Activated CD8-positive, alpha-beta memory T cell treated with anti-CD3 and anti-CD28 coated beads, Interleukin-2, amount 50 U/mL, for 4 hours (primary cell): ENCODE measurements at places on chromosomes 3 and 15.

DNA sequence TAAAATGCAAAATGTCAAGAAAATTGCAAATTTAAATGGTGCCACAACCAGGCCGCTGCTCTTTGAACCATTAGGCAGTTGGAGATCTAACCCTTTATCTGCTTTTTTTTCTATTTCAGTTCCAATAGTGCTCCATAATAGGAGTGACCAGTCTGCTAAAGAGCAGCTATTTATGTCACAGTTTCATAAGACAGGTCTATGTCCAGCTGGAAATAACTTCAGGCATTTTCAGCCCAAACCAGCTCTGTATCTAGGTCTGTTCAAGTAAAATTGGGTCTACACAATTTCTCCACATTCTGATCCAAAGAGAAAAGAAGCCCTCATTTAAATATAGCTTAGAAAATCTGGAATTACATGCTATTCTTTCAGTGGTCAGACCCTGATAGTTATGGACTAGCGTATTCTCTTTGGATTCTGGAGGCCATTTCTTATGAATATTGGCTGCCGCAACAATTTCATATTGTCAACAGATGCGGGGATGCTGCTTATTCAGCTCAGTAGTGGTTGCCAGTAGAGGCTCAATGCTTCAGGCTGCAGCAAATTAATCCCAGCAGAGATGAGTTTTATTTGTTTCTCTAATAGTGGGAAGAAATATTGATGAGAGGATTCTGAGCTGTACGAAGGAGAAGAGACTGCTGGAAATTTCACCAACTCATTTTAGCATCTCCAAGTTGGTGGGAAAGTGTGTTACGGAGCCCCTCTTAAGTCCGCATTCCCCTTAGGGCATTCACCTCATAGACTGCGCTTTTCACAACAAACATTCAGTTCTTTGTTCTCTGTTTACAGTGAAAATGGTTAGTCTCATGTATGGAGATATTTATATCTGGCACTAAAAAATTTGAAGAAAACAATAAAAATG lies 887.0 kb downstream of the ROBO1 start:
- no peak for DNase-seq

DNA sequence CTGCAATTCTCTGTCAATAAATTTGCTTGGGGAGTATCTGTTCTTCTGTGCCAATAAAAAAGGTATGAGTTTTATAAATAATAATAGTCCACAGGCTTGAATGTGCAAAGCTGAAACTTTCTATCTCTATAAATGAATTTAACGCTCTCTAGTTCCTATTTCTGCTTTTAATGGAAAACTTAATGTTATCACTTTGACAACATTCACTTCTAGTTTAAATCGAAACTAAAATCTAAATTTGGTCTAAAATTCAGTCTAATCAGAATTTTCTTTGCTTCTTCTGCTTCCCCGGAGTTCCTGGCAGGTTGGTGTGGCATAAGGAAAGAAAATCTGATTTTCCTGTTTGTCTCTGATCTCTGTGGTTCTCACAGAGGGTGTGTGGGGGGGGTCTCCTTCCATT lies 450.1 kb upstream of the TBL1XR1 start:
- no peak for DNase-seq

DNA sequence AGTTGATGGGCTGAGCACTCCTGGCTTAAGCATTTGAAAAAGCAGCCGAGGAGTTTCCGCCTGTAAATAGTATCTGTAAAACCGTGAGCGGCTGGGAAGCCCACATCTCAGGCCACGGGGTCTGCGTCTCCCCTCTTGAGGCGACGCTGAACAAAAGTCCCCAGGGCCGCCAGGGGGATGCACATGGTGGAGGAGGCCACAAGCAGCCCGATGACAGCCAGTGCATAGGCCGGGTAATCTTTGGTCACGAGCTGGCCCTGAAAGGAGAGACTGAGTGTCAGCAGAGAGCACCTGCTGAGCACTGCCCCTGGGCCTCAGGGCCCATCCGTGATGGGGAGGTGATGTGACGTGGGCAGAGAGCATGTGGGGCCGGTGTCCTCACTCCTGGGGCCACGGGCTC lies 37.5 kb downstream of the SLC6A20 start:
- DNase-seq: no peak

GRCh38 chr15:47136236-47136635 lies 581.1 kb upstream of the SEMA6D start:
- no peak for DNase-seq

DNA sequence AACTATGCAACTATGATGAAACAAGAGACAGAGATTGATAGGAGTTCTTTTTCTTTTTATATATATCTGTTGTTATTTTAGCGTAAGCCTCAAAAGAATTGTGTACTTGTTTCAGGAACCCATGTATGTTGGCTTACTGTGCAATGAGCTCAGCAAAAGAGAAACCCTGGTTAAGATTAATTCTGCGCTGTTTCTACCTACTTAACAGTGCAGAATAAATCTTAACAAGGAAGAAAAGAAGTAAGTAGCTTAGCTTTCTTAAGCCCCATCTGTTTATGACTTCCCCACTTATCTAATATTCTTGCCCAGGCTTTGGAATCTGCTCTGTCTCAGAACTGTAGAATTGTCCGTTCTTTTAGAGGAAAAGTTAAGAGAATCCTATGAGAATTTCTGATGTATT lies 27.4 kb downstream of the ECT2 start:
- no peak for DNase-seq

GRCh38 chr3:22244761-22245521 lies 493.9 kb upstream of the ZNF385D start:
- no peak for DNase-seq

DNA sequence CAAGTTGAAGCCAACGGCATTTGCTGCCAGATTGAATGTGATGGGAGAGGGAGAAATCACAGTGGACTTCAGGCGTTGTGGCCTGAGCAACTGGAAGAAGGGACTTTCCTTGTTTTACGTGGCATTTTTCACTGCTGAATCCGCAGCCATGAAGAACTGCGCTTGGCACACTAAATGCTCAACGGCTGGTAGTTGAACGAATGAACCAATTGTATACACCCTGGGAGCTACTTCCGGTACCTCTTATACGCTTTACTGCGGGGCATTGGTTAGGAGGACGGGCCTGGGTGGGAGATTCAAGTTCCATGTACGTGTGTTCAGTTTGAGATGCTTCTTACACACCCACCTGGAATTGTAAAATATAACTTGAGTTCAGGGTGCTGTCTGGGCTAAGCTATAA lies 5.2 kb downstream of the SYNM start:
- DNase-seq: no peak

- DNase-seq: no peak
Measured at GRCh38 chr3:146540236-146540635, 4.2 kb downstream of the PLSCR1 start.

DNA sequence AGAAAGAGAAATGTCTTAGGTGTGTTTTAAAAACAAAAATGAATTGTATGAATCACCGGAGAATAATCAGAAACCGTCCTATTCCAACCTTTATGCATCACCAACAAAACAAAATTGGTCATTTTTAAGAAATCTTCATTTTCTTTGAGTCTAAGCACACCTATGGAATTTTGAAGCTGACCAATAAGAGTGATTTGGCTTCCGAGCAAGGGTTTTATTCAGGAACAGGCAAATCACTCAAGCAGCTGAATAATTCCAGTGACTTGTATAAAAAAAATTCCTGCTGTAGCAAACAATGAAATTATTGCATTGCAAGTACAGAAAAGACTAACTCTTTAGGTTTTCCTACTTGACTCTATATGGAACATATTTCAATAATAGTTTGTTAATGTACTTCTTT lies 83.8 kb upstream of the FNDC3B start:
- no peak for DNase-seq

DNA sequence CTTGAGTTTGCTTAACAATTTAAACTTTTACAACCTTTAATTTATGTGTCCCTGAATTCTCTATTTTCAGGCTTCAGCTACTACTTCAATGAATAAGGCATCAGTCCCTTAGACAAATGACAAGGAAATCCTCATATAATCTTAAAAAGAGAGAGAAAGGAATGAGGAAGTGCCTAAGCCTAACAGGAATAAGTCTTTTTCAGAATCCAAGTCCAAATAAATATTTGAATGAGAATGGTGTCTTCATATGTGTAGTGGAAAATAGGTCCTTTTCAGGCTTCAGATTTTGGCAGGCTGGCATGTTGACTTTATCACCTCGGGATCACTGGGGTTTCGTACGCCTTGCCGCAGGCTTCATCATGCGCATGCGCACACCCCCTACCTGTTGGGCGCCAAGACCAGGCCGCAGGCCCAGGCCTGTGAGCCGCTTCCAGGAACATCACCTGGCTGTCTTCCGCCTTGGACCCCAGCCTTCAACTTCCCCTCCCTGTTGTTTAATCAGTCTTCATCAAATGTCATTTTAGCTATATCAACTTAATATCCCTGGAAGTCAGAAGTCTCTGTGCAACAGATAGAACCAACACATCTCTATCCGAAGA lies 334.5 kb downstream of the SOX2 start:
- no peak for DNase-seq

GRCh38 chr15:31458596-31459399 lies 132.2 kb downstream of the KLF13 start:
- no peak for DNase-seq

DNA sequence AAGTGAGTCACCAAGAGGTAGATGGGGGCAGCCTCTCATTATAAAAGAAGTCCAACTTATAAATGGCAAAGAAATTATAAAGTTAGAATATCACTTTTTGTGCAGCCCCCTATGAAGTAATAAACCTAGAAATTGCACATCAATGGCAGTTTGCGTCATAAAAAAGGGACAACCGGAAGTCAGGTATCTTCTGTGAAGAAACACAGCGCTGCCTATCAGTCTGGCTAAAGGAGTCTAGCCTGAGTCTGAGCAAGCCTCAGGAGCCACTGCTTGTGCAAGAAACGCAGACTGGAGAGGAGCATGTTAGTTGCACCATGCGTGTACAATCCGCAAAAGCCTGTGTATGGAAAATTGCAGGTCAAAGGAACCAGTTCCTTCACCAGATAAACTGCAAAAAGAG lies 178.4 kb downstream of the ARRDC4 start:
- no peak for DNase-seq

DNA sequence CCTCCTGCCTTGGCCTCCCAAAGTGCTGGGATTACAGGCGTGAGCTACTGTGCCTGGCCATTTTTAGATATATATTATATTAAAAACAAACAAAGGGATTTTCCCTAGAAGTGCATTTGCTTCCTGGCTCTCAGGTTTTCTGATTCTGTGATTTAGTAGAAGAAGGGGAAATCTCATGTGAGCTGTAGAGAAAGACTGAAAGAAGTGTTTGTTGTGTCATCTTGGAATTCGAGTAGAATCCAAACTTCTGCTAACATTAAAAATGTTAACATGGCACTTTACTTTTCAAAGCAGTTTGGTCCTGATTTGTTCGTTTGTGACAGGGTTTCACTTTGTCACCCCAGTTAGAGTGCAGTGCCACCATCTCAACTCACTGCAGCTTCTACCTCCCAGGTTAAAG lies 34.9 kb downstream of the IQGAP1 start:
- DNase-seq: no peak

GRCh38 chr15:60581485-60581884 lies 102.5 kb upstream of the ICE2 start:
- DNase-seq: no peak

DNA sequence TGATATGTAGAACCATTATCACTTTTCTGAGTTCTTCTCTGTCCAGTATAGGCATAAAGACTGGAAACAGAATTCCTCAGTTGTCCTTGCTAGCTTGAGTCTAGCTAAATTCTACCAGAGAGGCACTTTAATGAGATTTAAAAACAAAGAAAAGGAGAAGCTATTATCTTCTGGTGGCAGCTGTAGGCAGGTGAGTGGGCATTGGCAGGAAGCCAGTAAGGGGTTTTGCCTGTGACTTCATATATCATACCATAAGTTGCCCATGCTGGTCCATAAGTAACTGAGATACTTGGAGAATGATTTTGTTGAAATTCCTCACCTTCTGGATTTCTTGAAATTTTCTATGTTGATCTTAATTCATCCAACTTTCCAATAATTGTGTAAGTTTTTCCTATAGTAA lies 402.3 kb upstream of the TGFBR2 start:
- DNase-seq: no peak

DNA sequence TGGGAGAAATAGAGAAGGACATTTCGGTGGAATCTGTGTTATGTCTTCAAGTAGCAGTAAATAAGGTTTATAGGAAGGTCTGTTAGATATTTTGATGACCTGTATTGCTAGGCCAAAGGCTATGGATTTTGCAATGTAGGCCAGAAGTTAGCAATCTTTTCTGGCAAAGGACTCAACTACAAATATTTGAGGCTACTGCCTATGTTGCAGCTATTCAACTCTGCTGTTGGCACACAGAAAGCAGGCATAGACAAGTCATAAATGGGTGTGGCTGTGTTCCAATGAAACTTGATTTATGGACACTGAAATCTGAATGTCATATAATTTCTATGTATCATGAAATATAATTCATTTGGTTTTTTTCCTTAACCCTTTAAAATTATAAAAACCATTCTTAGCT lies 438.7 kb upstream of the C2CD4B start:
- no peak for DNase-seq

- DNase-seq: no peak
Measured at GRCh38 chr3:41898631-41899030, 63.3 kb downstream of the ULK4 start.

- DNase-seq: no peak
Measured at GRCh38 chr3:127385540-127385870, 97.7 kb upstream of the PRR20G start.

- no peak for DNase-seq
Measured at GRCh38 chr3:95673215-95673614, 1141.2 kb upstream of the EPHA6 start.

GRCh38 chr15:73504885-73505284 lies 61.9 kb downstream of the REC114 start:
- DNase-seq: no peak

DNA sequence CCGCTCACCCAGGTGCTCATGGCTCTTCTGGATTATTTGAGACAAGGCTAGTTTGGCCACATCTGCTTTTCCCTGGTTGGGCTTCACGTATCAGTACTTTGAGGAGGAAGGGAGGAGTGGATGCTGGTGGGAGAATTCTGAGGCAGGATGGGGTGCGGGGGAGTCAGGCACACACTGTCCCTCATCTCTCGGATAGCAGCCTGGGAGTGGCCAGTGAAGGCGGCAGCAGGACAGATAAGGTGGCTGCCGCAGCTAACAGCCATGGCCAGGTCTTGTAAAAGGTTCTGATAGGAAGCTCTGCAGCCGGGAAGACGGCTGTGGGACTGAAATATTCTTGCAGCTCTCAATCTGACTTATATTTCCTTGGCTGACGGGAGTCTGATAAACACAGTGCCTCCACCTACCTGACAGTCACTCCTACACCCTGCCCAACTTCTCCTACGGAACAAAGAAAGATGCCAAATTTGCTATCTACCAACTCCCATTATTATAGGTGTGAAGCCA lies 87.3 kb downstream of the MESD start:
- no peak for DNase-seq

GRCh38 chr3:190533511-190534281 lies 19.8 kb downstream of the IL1RAP start:
- no peak for DNase-seq

DNA sequence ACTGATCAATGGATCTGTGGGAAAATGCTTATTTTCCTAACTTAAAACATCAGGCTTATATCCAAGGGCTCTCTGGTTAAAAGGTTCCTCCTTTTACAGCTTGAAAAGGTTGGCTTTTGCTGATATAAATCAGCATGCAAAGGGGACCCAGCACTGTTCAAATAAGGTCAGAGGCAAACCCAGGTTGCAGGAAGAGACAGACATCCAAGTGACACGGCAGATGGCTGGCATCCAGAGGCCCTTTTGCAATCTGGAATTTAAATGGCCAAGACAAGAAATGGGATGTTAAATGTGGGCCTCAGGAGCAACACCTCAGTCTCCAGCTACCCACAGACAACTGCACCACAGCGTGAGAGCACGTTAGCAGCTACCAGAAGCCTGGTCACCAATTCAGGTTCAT lies 6.3 kb downstream of the SH3BP5 start:
- DNase-seq: no peak

GRCh38 chr3:184641430-184641829 lies 70.4 kb downstream of the MAGEF1 start:
- DNase-seq: no peak
